Activated naive CD4-positive, alpha-beta T cell treated with Interleukin-2 at 50 U/mL for 16 hours (primary cell): ENCODE measurements at places on chromosomes 16 and 17.

- no peak for DNase-seq
Observed at GRCh38 chr16:57043248-57043647, 49.1 kb upstream of the CPNE2 start.

GRCh38 chr17:77865112-77865611, 93.3 kb upstream of the TNRC6C start:
- DNase-seq = no peak

GRCh38 chr17:32504166-32504990, 17.6 kb downstream of the CDK5R1 start:
- peak; percentile 28 for DNase-seq

GRCh38 chr16:11395008-11395948, 50.0 kb downstream of the RMI2 start:
- DNase-seq = no peak

- no peak for DNase-seq
Observed at GRCh38 chr16:88059701-88060386, 108.6 kb downstream of the BANP start.

DNA sequence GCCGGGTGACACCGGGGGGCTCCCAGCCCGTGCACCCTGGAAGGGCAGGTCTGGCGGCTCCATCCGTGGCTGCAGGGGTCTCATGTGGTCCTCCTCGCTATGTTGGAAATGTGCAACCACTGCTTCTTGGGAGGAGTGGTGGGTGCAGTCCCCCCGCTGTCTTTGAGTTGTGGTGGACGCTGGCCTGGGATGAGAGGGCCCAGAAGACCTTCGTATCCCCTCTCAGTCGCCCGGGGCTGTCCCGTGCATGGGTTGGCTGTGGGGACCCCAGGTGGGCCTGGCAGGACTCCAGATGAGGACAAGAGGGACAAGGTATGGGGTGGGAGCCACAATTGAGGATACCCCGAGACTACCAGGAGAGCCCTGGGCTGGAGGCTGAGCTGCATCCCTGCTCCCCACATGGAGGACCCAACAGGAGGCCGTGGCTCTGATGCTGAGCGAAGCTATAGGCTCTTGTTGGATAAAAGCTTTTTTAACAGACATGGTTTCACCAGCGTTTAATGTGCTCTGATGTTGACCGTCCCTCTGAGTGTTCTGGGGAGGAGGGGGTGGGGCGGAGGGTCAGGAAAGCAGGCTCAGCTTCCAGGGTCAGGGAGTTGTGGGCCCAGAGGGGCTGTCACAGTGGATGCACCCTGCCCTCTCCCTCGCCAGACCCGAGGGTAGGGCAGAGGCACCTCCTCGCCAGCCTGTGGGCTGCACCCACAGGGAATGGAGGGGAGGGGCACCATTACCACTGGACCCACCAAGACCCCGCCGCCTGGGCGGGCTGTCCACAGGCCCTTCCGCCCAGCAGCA, 5.4 kb downstream of the SPATA2L start:
- DNase-seq = no peak

GRCh38 chr17:57662644-57663308, 82.3 kb downstream of the CCDC182 start:
- DNase-seq = peak; percentile 39

GRCh38 chr17:21089933-21090901, 36.5 kb upstream of the DHRS7B start:
- no peak for DNase-seq

DNA sequence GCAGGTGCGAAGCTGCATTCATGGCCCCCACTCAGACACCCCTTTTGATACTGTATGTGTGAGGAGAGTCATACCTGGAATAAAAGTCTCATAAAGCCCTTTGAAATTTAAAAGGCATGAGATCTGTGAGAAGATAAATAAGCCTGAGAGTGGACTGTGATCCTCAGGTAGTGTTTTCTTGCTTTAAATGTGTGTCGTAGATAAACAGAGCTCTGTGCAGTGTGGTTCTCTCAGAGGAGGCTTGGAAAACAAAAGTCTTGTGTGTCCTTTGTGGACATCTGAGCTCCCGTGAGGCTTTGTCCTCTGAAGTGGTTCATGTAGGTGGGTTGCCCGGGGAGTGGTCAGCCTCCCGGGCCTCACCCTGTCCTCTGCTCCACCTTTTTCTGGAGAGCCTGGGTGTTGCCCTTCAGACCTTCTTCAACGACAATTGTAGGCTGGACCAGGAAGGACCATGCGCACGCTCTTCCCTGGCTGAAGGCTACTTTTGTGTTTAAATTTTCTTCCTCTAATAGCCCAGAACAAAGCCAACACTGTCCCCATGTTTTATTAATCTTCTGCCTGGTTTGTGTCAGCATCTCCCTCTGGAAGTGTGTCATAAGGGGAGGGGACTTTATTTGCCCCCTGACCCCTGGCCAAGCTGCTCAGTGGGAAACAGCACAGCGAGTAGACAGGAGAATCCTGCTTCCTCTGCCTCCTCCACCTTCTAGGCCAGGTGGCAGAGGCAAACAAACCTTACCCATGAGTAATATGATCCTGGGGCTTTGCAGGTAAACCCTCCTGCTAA, 151.2 kb downstream of the MSI2 start:
- DNase-seq = no peak

GRCh38 chr16:27315333-27316037, 1.7 kb downstream of the IL4R start:
- peak; percentile 50 for DNase-seq

DNA sequence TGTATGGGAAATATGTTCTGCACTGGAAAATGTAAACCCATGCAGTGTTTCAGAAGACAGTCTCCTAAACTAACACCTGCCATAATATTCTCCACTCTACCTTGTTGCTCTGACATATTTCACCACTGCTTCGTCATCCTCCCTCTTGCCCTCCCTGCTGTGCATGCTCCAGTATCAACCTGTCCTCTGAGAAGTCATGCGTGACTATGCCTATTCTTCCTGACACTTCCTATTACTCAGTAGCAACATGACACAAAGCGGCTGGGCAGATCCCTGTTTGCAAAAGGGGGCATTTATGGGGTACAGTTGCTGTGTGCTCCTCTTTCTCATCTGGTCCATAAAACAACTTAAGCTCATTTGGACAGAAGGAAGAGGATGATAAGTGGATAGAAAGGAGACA, 805.6 kb upstream of the EEF2KMT start:
- DNase-seq = no peak

- DNase-seq = peak; percentile 34
Observed at GRCh38 chr16:11585460-11586377, 1.0 kb downstream of the LITAF start.

GRCh38 chr16:74603848-74604247, 3.1 kb downstream of the GLG1 start:
- DNase-seq = no peak

GRCh38 chr17:63137163-63137562, 171.1 kb downstream of the TANC2 start:
- DNase-seq = no peak

- no peak for DNase-seq
Observed at GRCh38 chr16:72996291-72997062, 51.5 kb downstream of the ZFHX3 start.

DNA sequence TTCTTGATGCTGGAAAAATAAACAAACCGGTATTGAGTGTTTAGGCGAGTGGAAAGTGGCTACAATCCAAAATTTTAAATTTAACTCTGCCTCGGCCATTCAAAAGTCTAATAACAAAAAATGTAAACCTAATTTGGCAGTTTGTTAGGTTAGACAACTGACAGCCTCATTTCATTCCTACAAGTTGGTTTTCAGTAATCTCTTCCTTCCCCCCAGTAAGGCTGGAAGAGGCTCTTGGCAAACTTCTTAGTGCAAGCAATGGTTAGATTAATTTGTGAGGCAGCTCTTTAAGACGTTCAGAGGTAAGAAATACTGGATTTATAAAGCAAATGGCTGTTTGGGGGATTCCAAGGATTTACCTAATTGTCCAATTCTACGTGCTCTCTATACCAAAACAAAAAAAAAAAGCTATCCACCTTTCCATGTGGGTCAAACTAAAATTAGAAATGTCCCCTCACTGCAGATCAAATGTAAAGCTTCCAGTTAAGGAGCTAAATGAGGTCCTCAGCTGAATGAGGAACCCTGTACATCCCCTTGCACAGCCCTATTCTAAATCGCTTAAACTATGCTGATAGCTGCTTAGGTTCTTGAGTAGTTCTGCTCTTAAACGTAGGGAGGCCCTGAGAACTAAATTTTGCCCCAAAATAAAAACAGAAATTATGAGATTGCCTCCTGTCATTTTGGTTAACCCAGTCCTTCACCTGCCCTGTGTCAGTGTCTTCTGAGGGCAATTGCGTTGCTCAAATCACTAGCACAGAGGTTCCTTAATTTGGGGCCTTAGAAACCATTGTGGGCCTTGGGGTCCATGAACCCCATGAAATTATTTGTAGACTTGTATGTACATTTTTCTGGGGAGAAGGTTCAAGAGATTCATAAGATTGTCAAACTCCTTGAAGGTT, 2.9 kb downstream of the HEXIM1 start:
- DNase-seq = no peak

- DNase-seq = no peak
Observed at GRCh38 chr16:54926166-54926838, 4.4 kb upstream of the IRX5 start.

DNA sequence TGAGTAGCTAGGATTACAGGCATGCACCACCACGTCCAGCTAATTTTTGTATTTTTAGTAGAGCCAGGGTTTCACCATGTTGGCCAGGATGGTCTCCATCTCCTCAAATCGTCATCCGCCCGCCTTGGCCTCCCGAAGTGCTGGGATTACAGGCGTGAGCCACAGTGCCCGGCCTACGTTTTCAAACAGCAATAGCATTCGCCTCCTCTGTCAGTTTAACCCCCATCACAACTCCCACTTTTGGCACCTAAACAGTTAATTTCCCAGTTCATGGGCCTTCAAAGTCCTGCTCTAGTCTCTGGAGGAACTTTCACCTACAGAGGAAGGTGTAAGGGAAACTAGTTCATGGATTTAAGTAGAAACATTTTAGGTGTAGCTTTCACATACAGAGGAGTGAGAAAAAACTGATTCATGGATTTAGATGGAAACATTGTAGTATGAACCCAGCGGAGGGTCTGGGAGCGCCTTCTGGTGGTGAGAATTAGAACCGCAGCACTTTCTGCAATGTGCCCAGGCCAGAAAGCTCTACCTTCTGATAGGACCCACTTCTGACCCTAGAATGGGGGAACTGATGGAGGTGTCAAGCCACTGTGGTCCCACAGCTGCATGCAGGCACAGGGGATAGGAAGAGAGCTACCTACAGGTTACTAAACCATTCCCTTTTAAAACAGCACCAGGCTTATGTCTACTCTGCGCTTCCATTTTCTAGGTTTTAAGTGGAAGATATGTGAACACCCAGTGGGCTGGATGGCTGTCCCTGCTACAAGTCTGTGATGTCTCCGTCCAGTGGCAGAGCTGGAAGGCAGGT, 12.0 kb upstream of the MEOX1 start:
- peak; percentile 80 for DNase-seq

DNA sequence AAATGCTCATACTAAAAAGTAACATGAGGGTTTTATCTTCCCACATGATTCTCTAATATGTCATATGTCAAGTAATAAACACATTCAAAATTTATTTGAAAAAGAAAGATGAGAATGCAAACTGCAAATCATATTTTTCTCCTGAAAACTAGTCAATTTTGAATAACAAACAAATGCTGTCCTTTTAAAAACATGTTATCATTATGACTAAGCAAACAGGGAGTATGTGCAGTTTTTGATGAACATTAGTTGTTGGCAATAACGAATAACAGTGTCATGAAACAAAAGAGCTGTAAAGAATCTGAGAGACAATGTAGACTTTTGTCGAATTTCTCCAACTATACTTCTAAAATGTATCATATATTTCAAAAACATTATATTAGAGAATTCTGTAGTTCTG, 34.8 kb downstream of the RPGRIP1L start:
- DNase-seq = no peak

DNA sequence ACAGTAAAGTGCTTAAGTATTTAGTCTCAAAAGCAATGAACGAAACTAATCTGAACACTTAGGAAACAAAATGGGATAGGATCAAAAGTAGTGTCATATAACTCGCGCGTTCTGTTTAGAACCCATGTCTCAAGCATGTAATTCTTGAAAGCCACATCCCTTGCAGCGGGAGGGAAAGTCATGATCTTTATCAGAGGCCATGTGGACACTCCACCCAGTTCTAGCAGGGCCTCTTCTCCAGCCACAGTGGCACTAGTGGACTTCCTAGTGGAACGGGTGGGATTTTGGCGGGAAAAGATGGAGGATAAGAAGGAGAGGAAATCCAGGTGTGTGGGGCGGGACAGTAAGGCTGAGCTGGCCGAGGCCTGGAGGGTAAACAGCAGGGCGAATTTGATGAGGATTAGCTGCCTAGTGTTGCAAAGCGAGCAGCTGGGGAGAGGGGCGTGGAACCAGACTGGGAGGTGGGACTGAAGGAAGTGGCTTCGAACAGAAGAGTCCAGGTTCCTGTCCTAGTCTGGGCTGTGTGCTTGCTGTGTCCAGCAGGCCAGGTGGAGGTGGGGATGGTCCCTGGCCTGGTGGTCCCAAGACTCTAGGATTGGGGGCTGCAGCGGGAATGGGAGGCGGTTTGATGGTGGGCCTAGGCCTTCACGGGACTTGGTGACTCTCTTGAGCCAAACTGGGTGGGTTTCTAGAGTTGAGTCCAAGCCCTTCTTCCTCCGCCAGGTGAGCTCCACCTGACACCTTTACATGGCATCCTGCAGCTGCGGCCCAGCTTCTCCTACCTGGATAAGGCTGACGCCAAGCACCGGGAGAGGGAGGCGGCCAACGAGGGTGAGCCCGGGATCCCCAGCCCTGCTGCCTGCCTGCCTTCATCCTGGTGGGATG, 15.9 kb downstream of the POLR3E start:
- DNase-seq = no peak

GRCh38 chr17:4417129-4417667, 16.5 kb upstream of the SPNS3 start:
- DNase-seq = no peak

DNA sequence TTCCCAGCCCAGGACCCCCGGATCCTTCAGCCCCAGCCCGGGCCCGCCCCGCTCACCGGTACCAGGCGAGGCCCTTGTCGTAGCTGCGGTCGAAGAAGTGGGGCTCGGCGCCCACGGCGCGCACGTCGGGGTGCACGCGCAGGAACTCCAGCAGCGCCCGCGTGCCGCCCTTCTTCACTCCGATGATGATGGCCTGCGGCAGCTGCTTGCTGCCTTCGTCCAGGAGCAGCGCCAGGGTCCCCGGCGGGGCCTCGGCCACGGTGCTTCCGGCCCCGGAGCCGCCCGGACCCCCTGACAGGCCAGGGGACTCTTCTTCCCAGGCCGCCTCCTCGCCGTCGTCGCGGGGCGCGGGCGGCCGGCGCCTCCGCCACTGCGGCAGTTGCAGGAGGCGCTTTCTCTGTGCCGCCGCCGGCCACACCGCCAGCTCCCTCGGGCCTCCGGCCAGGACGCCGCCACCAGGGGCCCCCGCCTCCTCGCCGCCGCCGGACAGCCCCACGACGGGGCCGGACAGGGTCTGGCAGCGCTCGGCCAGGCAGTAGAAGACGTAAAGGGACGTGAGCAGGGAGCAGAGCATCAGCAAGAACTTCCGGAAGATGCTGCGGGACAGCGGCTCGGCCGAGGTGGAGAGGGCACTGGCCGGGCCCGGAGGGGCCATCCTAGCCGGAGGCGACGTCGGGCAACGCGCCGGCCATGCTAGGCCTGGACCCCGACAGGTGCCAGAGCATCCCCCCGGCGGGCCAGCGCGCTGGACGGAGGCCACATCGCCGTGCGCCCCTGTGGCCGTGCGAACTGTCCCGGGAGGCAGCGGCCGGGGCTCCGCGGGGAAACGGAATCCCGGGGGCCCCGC, 1.0 kb downstream of the HS3ST3A1 start:
- DNase-seq = no peak

GRCh38 chr17:54353789-54354525, 531.2 kb downstream of the KIF2B start:
- no peak for DNase-seq
